Hepatocyte (in vitro differentiated cells): ENCODE measurements at places on chromosomes 6 and 20.

DNA sequence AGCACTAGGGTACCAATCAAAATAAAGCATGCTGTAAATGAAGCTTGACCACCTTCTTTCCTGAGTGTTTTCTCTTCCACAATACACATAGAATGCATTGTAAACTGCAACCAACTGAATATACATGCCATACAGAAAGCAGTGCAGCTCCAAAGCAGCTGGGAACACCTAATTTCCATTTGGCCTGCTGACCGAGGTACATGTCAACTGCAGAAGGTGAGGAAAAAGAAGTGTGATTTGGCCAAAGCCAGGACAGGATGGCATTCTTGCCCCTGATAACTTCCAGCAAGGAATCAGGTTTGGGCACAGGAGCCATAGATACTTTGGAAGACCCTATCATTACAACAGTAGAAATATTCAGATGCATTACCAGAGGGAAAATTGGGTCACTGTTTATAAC, 258.4 kb downstream of the SLC35F1 start:
- DNase-seq, result no peak

GRCh38 chr6:147689398-147689797, 180.9 kb downstream of the SAMD5 start:
- no peak for DNase-seq

DNA sequence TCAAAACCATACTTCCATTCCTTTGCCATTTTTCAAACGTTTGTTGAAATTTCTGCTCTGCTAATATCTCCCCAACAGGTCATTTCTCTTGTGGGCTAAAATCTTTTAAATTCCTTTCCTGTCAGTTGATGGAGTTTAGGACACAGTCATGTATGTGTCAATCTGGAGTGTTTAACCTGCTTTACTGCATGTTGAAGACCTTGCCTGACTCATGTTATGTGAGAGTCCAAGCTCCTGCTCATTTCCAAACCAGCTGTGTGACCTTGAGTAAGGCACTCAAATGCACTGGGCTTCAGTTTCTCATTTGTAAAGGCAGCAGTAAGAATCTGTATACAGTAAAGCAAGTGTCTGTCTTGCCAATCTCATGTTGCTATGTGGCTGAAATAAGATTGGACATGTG, 171.9 kb upstream of the SPACA1 start:
- no peak for DNase-seq

DNA sequence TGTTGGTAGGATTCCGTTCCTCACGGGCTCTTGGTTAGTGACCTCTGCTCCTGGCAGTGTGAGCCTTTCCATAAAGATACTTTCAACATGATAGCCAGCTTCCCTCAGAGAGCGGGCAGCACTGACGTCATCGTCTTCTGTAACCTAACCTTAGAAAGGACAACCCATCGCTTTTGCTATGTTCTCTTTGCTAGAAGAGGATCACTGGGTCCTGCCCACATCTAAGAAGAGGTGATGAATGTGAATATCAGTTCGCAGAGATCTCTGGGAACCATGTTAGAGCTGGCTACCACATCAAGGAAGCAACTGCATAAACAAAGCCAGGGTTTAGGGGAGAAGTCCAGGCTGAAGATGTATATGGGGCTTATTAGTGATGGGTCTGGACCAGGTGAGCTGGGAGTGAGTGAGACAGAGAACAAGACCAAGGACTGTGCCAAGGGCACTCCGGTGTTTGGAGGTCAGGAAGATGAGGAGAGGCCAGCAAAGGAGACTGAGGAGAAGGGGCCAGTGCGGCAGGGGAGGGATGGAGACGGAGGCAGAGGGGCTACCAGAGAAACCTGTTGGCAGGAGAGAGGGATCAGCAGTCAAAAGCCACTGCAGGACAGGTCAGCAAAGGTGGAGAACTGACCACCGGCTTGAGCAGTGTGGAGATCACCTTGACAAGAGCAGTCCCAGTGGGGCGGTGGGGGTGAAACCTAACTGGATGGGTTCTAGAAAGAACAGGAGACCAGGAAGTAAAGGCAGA, 39.7 kb downstream of the PIM1 start:
- no peak for DNase-seq

DNA sequence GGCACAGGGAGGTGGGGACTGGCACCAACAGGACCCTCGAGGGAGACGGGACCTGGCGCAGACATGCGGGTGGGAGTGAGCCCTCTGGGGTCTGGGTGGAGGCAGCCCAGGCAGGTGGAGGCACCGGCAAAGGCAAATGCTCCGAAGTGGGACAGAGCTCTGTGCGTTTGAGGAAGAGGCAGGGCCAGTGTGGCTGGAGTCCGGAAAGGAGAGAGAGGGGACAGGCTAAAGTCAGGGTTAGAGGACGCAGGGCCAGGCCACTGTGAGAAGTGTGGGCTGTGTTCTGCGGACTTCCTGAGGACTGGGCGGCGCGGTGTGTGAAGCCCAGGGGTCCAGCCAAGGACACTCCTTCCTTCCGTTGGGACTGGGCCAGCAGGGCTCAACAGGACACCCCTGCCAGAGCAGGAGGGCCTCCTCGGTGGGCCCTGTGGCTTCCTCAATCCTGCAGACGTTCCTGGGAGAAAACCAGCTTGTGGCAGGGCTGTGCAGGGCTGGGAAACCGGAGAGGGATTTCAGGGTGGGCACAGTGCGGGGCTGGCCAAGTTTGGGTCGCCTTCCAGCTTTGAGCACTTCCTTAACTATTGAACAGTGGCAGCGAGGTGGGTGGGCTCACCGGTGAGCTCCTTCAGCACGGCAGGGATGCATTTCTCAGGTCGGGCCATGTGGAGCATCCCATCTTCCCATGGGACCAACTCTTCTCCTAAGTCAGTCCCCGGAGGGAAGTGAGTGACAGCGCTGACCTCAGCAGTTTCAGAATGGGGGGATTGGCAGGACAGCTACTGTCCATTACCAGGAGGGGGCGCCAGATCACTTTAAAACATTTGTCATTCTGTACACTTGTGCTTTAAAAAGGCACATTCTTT, 22.5 kb downstream of the MOCS3 start:
- peak; percentile 89 for DNase-seq

GRCh38 chr6:37663019-37663810, 34.5 kb downstream of the MDGA1 start:
- no peak for DNase-seq

DNA sequence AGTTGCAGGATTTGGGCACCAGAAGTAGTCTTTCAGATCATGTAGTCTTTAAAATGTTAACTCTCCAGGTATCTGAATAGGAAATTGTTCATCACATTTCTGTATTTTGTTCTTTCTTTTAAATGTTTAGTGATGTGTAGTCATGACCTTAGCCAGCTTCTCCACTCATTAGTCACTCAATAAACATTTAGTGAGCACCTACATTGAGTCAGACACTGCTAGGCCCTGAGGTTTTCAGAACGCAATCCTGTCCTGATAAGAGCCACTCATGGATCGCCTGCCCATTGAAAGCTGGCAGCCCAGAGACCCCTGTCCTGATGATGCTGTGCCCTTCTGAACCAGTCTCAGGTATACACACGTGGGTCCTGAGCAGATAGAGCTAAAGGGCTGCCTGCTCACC, 163.4 kb upstream of the HEY2 start:
- no peak for DNase-seq

DNA sequence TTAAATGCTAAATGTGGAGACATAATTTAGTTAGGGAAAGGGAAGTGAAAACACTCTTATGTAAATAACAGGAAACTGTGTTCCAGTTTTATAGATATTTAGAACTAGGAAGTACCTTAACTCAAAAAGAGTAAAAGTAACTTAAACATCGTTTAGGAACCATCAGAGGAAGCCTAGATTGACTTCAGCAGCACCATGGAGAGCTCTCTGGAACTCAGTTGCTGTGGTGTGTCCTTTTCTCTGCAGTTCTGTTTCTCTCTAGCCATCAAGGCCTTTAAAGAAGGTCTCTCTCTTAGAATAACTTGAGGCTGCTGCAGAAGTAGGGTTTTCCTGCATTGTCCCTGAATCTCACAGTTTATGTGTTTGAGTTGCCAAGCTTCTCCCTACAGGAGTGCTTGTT, 26.9 kb downstream of the CLVS2 start:
- DNase-seq, result peak; percentile 52

GRCh38 chr6:38673397-38674165, 29.4 kb downstream of the GLO1 start:
- DNase-seq, result no peak

- DNase-seq, result no peak
These were observed 33.0 kb downstream of the SPTLC3 start for GRCh38 chr20:13041574-13042457.

DNA sequence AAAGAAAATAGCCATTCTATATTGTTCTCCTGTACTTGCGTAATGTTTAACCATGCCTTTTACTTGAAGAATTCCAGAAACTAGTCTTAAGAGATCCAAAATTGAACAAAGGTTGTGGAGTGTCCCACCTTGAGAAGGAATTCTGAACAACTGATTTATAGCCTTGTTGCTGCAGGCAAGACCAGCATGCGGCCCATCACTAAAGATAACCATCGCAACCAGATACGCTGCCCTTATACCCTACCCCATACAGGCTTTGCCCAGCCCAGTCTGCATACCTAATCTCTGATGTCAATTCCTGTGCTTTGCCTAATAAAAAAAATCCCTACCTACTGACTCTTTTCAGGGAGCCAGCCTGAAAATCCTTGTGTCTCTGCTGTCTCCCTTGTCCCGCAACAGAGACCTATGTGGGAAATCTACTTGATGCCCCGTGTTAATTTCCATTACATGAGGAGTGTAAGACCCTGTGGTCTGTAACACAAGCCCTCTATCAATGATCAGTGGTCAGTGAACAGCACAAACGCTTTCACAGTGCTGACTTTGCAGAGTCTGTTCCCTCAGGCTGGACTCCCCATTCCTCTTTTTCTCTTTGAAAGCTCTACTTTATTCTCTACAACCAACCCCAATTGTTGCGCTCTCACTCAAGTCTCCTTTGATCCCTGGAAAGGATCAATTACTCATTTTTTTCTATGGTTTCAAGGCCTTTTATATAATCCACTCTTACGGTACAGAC, 125.7 kb upstream of the BTBD3 start:
- peak; percentile 23 for DNase-seq

- no peak for DNase-seq
These were observed 35.4 kb upstream of the SSTR4 start for GRCh38 chr20:22999756-23000155.

DNA sequence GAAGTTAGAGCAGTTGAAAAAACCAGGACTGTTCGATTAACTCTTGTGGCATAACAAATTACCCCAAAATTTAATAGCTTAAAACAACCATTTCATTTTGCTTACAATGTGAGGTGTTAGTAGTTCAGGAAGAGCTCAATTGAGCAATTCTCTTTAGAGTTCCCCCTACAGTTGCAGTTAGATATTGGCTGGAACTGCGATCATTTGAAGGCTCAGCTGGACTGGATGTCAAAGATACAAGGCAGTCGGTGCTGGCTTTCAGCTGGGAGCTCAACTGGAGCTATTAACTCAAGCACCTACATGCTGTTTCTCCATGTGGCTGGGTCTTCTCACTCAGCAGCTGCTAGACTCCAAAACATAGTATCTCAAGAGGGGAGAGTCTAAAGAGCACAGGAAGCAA, 96.0 kb upstream of the LOC128125822 start:
- peak; percentile 25 for DNase-seq

- peak; percentile 61 for DNase-seq
These were observed 8.2 kb upstream of the UBE2V1 start for GRCh38 chr20:50120935-50121693.

DNA sequence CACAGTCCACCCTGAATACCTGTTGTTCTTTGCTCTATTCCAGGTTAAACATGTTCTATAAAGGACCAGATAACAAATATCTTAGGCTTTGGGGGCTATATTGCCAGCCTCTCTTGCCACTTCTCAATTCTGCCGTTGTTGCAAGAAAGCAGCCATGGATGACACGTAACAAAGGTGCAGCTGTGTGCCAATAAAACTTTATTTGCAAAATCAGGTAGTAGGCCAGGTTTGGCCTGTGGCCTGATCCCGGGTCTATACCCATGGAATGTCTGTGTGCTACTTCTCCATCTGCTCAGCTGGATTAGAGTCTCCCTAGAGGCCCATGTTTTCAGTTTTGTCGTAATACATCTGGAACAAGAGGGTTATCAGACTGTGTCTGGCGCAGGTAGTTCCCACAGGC, 175.3 kb upstream of the KCNG1 start:
- no peak for DNase-seq

GRCh38 chr20:8918145-8918544, 150.7 kb upstream of the PLCB4 start:
- DNase-seq, result no peak

DNA sequence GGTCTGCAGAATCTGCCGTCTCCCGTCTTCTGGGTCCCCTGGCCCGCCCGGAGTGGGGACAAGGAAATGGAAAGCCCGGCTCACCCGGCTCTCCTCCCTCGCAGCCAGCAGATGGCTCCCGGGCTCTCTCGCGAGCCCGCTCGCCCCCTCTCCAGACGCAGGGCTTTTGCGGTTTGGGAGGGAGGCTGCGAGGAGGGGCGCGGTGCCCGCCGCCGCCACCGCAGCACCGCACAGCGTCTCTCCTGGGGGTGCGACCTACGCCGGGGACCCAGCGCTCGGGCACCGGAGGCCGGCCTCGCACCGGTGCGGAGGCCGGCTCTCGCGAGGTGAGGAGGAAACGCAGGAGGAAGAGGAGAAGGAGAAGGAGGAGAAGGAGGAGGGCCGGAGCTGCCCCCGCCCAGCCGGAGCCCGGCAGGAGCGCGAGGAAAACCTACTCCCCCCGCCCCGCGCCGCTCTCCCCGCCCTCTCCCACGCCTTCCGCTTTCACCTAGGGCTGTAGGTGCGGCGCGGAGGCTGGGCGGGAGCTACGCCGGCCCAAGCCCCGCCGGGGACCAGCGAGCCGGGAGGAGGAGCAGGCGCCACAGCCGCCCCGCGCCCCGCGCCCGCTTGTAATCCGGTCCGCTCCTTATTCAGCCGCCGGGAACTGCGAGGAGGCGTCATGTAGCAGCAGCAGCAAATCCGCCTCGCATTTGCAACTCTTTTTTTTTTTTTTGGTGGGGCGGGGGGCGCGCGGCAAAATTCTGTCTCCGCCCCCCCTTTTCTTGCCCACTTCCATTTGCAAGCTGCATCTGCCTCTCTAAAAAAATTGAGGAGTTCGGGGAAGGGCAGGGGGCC, at the start of gene CARMIL1:
CARMIL1 (plus strand) TSS at position 461 of the 834 bp plus-strand sequence. CDS start 422 bp downstream, outside the sequence.
- peak; percentile 92 for DNase-seq

- DNase-seq, result no peak
These were observed 69.9 kb upstream of the FLRT3 start for GRCh38 chr20:14407336-14407735.

DNA sequence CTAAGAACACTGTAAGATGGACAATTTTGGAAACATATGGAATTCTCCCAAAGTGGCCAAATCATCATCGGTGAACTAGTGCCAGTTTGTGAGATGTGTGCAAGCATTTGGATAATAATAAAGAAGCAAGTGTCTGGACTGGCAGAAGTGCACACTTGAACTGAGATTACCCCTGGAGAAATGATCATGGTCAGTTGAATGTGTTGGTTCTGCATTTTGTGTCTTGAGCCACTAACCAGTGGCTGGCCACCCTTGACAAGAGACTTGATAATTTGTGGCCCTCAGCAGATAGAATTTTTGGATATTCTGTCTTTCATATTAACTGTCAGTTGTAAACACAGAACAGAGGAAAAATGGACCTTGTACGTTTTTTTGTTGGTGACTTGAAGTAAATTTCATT, 37.4 kb downstream of the CITED2 start:
- no peak for DNase-seq

GRCh38 chr6:20061952-20062351, 150.3 kb downstream of the MBOAT1 start:
- DNase-seq, result no peak
